Esophagus squamous epithelium (tissue), 5 donors: ENCODE measurements at places on chromosomes 5 and 9. TPM values are rescaled to one million over a fixed set of nuclear protein-coding genes. Genes with fewer than 3 reads are reported as not detected.

ECPAS gene
- total RNA-seq, result 54.7 TPM

CDKN2B gene
- 65.0 TPM for total RNA-seq

PCDHA9 gene
- total RNA-seq, result not detected

LAMC3 gene
- total RNA-seq, result 4.1 TPM

MSMP gene
- total RNA-seq, result not detected

RABGAP1 gene
- total RNA-seq, result 57.4 TPM

BTNL9 gene
- 0.75 TPM for total RNA-seq

RASEF gene
- 9.1 TPM for total RNA-seq

GRCh38 chr5:151125421-151125820 lies 32.2 kb downstream of the ANXA6 start:
- no peak for DNase-seq

DNA sequence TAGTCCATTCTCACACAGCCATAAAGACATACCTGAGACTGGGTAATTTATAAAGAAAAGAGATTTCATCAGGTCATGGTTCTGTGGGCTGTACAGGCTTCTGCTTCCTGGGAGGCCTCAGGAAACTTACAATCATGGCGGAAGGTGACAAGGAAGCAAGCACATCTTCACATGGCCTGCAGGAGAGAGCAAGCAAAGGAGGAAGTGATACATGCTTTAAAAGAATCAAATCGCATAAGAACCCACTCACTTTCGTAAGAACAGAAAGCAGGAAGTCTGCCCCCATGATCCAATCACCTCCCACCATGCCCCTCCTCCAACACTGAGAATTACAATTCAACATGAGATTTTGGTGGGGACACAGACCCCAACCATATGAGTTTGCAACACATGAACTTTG lies 5.1 kb upstream of the FBXO38 start:
- no peak for DNase-seq

GRCh38 chr9:77663754-77664153 lies 15.6 kb upstream of the GNA14 start:
- DNase-seq, result no peak

DNA sequence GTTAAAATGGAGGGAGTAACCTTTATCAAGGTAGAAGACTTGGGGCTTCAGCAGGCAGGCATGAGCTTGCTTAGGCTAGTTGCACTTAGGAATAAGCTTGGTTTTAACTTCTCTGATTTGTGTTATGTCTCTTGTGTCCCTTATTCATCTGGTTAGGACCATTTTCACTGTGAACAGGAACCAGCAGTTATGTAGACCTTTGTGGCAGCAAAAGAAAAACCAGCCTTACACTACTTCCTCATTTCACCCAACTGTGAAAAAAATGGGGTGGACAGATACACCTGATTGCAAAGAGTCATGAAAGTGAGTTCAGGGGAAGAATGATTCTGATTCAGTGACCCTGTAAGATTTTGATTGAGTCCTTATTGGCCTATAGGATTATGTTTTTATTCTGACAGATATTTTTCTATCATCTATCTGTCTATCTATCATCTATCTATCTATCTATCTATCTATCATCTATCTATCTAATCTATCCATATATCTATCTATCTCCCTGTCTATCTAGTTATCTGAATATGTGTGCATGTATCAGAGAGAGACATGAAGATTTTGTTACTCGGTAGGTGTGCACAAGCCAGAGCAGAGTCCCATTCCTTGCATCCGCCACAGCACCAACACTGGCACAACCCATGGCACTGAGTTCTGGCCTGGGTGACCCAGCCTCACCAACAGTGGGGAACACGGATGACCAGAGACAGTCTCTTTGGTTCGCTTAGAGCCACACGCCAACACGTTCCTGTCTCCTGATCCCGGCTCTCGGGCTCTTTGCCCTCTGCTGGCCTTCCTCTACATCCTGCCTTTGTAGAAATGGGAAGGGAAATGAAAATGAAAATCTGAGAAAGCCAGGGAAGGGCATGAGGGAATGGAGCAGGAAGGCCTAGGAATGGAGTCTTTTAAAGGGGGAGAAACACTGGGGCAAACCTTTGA lies 1.3 kb upstream of the ZNF366 start:
- DNase-seq, result no peak

DNA sequence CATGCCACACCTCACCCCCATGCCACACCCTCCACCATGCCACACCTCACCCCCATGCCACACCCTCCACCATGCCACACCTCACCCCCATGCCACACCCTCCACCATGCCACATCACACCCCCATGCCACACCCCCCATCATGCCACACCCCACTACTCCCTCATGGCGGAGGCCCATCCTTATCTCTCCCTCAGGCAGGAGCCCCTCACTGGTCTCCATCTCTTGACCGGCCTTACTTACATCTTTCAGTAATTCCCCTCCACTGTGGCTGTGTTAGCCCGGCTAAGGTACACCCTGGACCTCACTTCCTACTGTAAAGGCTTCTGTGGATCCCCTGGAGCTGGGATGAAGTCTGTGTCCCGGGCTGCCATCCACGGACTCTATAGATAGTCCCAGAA lies 102.0 kb downstream of the OLFM1 start:
- no peak for DNase-seq

GRCh38 chr9:131618071-131618479 lies 72.8 kb downstream of the PRRT1B start:
- no peak for DNase-seq

- DNase-seq, result no peak
Measured at GRCh38 chr5:119330367-119331183, 25.2 kb upstream of the TNFAIP8 start.

GRCh38 chr5:145941096-145941447 lies 4.7 kb downstream of the SH3RF2 start:
- DNase-seq, result no peak

DNA sequence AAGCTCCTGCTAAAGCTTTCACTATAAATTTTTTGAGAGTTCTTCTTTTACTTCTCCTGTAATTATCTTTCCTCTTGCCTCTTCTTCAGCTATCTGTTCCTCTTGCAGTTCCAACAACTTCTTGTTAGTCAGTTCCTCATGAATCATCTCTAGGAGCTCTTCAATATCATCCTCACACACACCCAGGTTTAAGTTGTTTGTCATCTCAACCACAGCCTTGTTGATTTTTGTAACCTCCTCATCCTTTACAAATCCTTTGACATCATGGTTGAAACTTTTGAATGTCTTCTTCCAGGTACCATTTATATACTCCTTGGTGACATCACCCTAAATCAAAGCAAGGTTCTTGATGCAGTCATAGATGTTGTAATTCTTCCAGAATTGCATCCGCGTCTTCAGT lies 106.3 kb upstream of the MAMDC2 start:
- no peak for DNase-seq

DNA sequence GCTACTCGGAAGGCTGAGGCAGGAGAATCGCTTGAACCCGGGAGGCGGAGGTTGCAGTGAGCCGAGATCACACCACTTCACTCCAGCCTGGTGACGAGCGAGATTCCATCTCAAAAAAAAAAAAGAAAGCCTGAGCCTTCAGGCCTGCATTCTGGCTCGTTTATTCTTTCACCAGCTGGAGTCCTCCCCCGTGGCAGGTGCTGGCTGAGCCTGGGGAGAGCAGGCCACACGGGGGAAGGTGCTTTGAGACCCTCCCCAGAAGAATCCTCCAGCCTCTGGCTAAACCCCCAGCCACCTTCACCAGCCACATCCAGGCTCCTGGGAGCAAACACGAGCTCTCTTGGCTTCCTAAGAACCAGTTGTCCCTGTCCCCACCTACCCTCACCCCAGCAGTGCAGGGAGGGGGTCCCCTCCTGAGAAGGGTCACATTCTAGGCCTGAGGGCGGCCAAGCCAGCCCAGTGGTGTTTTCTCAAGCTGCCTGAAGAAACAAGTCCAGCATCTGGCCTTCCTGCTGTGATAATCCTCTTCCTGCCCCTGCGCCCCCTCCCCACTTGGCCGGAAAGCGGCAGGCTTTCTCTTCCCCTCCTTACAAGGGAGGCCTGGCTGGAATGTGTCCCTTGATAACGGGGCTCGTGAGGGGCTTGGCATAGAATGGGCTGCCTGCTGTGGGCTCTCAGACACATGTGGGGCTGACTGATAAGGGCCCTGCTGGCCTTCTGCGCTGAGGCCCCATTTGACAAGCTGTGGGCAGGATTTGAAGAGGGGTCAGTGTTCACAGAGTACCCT lies 41.5 kb downstream of the PLPP7 start:
- no peak for DNase-seq

GRCh38 chr5:138263581-138263980 lies 10.8 kb downstream of the GFRA3 start:
- no peak for DNase-seq

DNA sequence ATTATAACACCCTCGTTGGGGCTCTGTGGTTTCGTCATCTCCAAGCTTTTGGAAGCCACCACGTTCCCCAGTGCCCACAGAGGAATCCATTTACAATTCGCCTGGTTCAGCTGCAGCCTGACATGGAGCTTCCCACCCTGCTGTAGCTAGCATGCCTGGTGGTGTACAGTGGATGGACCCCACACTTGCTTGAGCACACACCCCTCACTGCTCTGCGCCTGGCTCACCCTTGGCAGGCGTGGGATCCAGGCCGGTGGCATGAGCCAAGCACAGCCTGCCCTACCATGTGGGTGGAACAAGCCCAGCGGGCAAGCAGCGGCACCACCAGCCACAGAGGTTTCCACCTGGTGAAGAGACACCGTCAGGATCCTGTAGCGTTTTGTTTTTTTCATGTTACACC lies 1045.7 kb upstream of the CDH9 start:
- no peak for DNase-seq

- no peak for DNase-seq
Measured at GRCh38 chr9:135705376-135705775, 3.4 kb downstream of the KCNT1 start.

DNA sequence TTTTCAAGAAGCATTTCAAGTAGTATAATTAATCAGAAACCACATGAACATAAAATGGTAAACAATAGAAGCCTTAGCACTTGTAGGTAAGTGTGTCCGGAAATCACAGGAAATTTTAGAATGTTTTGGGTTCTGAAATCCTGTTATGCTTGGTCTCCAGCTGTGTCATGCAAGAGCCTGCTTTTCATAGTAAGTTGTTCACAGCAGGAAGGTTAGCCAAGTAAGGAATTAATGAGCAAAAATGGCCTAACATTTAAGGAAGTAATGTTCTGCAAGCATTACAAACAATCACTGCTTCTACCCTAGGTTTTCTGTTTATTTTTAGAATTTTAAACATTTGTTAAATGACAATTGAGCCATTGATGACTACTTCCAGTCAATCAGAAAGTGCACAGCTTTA lies 669.5 kb downstream of the SLCO4C1 start:
- DNase-seq, result no peak

GRCh38 chr5:7683753-7684152 lies 167.2 kb downstream of the CFAP90 start:
- DNase-seq, result no peak

GRCh38 chr5:112784726-112785125 lies 47.0 kb downstream of the APC start:
- no peak for DNase-seq

DNA sequence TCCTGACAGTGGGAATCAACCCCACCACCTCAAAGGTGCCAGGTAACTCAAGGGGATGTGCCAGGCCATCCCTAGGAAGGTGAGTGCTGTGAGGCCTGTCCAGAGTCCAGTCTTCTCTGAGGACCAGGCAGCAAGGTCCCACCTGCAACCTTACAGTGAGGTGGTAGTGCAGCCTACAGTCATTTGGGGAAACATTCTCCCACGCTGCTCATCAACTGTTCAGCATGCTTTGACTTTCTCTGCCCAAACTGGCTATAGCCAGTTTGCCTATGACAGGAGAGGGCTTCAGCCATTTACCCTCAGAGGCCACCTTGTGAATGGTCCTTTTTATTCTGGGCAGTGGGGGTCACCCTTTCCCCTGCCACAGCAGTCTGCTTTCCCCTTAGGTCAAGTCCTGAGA lies 81.9 kb downstream of the ATPSCKMT start:
- no peak for DNase-seq

DNA sequence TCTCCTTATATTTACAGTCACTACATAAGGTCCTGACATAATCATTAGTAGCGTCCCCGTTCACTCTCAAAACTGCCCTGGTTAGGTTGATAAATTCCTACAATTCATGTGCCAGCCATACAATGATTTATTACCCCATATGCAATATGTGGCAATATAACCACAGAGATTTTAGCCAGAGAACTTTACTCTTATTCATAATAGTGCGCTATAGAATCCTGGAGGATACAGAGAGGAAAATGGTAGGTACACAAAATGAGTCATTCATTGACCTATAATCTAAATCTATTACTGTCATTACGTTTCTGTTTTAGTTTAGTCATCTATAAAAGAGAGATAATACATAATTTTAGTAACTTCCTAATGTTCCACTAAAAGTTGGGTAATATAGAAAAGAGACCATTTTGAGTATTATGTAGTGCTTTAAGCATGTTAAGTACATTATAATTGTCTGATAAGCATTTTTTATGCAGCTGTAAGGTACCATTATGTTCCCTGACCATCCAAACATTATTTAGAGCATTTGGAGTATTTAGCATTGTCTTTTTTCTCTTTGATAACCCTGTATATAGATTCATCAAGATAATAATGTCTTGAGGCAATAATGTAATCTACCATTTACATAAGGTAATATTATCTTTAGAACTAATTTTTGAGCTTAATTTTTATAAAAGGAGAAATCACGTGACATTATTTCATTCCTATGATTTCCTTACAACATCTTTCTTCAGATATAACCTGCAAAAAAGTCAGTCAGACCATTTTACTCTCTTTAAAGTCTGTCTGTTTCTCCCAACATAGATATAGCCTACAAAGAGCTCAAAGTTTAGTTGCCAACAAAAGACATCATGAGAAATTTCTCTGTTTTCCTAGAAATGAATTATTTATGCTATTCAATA lies 655.5 kb upstream of the ZNF608 start:
- no peak for DNase-seq

DNA sequence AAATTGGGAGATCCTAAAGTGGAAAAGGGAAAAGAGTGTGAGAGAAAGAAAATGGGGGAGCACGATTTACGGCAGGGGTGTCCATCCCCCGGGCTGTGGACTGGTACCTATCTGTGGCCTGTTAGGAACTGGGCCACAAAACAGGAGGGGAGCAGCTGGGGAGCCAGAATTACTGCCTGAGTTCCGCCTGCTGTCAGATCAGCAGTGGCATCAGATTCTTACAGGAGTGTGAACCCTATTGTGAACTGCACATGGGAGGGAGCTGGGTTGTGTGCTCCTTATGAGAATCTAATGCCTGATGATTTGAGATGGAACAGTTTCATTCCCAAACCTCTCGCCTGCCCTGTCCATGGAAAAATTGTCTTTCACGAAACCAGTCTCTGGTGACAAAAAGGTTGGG lies 108.3 kb upstream of the ADAMTSL1 start:
- no peak for DNase-seq

GRCh38 chr9:100170085-100170484 lies 71.0 kb downstream of the INVS start:
- no peak for DNase-seq

DNA sequence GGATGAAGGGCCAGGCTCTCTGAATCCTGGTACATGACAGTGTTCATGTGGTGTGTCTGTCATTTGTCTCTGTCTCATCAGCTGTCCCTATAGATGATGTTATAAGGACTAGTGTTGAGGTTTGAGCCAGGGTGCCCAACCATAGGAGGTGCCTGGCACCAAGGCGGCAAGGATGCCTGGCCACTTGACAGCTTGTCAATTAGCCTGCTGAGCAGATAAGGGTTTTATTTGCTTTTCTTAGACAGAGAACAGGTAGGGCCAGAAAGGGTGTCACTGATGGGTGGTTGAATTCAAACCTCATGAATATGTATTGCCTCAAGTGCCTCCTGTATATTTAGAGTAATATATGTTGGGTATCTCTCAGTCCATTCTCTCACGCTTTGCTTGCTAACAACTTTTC lies 30.1 kb upstream of the AUH start:
- no peak for DNase-seq
